ENCODE measurements at places on chromosomes 6 and 20.

DNA sequence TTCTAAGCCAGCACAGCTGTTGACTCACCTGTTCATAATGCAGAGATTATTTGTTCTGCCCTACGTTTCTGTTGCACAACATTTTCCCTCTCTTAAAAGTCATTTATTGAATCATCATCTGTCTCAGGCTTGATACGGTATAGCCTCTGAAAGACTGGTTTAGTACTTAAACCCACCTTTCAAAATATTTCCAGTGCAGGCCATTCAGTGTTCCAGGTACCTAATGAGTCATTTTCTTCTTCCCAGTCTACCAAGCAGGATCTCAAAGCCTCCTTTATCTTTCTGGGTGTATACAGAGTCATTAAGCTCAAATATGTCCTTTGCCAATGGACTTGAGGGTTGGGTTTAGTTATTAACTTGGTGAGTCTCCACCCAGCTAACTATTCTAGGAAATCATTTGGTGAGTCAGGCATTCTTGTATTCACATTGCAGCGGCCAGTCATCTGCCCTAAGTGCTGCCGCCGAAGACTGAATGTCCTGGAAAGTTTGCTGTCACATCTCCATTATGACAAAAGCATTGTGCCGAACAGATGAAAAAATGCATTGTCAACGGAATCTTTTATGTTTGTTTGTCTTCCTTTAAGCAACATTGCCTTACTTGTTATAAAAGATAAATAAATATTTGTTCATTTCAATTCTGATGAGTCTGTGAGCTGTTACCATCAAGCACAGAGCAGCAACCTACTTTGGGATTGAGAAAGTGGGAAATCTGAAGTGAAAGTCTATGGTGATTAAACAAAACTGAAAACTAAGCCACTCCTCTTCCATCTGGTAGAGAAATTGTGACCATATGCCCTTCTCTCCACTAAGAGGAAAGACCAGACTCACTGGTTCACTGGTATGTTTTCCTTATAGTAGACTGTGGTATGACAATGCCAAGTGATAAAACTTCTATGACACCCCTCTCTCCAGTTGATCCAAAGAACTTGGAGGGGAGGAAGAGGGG is 14.3 kb upstream of the FAM135A start:
- no peak for DNase-seq

GRCh38 chr20:33811776-33812151 is 616 bp downstream of the CHMP4B start:
- DNase-seq: no peak

- DNase-seq: no peak
Measured at GRCh38 chr6:38650207-38650752, 10.6 kb upstream of the BTBD9 start.

DNA sequence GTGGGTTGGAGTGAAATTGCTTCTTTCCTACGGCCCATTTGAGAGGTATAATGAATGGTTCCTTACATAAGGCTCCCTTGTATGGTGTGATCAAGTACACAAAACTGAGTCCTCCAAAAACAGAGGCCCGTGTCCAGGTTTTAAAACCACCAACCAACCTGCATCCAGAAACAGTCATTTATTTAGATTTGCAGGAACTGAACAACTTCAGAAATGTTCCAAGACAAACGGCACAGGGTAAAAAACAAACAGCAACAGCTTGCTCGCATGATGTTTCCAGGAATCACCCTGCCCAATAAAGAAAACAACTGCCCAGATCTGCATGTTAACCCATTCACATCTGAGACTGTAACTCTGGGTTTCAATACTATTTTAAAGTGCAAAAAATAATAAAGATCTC is 40.2 kb upstream of the TRAM2 start:
- no peak for DNase-seq

DNA sequence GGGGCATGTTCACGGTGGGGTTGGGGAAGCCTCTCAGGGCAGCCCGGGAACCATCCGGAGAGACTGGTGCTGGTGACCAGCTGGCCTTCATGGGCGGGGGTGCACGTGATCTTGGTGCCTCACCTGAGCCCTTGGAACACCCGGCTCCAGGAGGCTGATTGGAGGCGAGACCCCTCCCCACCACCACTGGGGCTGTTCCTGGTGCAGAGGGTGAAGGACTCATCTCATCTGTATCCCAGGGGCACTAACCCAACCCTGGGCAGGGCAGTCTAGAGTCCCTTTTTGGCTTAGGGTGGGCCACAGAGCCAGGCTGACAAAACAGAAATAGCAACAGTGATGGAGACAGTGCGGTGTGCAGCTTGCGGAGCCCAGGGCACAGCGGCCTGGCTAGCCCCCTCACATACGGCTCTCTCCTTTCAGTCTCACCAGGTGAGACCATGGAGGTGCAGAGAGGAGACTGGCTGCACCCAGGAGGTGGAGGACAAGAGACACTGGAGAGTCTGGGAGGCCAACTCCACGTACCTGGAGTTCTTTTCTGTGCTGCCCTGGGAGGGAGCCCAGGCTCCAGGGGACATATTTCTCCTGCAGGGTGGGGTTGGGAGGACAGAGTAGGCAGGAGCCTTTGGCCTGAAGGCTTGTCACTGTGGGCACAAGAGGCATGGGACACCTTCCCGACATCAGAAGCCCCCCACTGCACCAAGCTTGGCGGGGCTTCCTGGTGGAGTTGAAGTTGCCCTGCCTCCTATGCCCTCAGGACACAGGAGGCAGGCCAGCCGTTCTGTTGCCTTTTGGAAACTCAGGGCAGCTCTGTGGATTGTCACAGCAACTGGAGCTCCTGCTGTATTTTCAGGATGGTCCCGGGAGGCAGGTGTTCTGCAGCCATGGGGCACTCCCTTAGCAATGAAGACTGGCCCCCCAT is 106.0 kb downstream of the SYCP2 start:
- DNase-seq: no peak
